Stromal cell of bone marrow (primary cell): ENCODE measurements at places on chromosomes 1 and 21.

DNA sequence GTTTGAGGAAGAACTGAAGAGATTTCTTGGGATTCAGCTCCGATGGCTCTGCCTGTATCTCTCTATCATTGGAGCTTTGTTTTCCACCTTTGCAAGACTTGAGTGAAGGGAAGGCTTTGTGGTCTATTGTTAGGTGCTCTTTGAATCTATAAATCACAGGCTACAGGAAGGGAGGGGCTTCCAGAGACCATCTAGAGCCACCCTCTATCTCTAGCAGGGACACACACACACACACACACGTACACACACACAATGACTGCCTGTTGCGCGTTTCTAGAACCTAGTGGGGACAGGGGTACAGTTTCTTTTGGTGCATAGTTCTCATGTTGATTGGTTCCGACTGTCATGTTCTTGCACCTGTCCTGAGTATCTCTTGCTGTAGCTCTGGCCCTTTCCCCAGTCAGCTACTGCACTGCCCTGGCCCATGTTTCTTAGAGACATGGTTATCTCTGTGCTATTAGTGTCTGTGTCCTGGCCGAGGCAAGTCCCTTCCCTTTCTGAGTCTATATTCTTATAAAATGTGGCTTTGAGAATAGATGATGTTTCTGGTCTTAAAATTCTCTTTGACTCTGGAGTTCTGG, 60.7 kb downstream of the MAN1C1 start:
- no peak for DNase-seq

DNA sequence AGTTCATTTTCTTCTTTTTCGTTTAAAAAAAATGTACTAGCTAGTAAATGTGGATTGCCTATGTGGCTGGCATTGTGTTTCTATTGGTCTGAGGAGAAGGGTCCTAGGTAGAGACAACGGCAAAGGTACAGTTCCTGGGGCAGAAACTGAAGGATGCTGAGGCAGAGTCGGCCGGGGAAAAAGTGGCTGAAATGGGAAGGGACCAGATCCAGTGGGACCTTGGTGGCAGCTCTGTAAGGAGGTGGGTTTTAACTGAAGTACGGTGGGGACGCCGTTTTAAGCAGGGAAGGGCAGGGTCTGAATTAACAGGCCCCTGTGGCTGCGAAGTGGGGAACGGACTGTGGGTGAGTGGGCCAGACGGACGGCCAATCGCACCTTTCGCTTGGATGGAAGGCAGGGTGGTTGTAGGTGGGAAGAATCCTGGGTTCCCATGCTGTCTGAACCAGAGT, 420 bp upstream of the VPS13D start:
- DNase-seq: no peak

- DNase-seq: no peak
Observed at GRCh38 chr1:2215329-2215728, 12.8 kb upstream of the SKI start.

- DNase-seq: no peak
Observed at GRCh38 chr1:24900486-24900849, 29.6 kb downstream of the RUNX3 start.

GRCh38 chr1:7371926-7372325, 399.2 kb upstream of the VAMP3 start:
- no peak for DNase-seq

DNA sequence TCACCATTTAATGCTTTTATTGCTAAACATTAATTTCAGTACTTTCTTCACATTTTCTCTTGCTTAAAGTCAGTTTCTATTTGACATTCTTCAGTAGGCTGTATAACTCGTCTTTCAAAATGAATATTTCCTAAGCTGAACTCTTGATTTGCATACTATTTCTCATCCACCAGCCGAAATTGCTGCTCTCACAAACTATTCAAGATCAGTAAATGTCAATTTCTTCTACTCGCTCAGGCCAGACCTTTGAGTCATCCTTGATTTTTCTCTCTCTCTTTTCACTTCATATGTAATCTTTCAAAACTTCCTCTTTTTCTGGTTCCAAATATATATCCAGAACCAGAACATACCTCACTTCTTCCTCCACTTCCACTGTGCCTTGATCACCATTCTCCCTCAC, 990.0 kb downstream of the KCNT2 start:
- no peak for DNase-seq

- DNase-seq: no peak
Observed at GRCh38 chr1:151502035-151502700, 9.0 kb upstream of the CGN start.

GRCh38 chr1:233289676-233290075, 5.8 kb downstream of the PCNX2 start:
- DNase-seq: no peak

GRCh38 chr1:3469849-3470649, 15.6 kb downstream of the ARHGEF16 start:
- DNase-seq: no peak

GRCh38 chr1:869499-870244, 54.1 kb upstream of the SAMD11 start:
- no peak for DNase-seq

DNA sequence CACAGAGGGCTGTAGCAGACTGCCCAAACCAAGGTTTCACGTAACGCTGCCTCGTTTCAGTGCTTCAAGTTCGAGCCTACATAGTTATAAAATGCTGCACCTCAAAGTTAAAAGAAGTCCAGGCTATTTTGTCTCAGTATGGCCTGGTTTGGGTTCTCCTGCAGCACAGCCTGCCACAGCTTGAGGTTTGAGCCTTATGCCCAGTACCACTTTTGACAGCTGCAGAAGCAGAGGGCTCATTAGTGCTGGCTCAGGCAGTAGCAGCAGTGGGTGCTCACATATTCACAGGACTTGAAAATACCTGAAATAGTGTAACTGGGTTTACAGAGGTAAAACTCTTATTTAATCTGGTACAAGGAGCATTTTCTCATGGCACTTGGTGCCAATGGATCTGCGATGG, 15.3 kb downstream of the SPATA46 start:
- no peak for DNase-seq

DNA sequence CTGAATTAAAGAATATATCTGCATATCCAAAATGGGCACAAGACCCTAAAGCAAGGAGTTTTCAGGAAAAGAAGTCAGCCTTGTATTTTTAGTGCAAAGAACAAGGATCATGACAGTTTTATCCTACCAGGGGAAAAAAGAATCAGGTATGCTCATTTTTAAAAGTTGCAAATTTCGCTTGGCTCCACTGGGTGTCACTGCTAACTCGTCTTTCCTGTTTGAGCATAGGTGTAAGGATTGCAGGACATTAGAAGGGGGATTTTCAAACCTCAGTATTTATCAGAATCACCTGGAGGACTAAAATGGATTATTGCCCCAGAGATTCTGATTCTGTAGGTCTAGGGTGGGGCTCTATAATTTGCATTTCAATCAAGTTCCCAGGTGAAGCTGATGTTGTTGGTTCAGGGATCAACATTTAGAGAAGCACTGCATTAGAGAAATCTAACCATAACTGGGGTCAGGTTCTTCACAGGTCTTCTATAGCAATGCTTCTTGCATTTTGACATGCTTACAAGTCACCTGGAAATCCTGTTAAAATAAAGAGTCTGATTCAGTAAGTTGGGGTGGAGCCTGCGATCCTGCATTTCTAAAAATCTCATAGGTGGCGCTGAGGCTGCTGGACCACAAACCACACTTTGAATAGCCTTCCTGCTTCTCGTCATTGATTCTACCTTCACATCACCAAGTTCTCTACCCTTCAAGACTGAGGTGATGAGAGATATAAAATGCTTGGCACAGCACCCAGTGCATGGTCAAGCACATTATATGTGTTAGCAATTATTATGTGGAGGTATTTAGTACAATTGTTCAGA, 39.6 kb downstream of the NUF2 start:
- DNase-seq: no peak

DNA sequence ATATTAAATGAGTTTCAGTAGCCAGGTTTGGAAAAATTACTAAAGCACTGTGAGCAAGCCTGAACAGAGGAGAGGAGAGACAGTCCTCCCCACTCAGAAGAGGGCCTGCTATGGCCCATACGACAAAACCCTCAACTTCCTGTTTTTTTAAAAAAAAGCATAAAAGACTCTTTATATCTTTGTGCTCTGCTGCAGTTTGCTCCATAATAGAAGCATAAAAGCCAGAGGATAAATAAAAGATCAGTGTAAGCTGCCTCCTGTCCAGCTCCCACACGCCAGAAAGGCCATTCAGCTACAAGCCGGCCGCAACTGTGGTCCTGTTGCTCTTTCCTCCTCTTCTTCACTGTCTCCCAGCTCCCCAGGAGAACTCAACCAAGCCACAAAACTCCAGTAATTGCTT, 37.8 kb downstream of the NID1 start:
- no peak for DNase-seq

DNA sequence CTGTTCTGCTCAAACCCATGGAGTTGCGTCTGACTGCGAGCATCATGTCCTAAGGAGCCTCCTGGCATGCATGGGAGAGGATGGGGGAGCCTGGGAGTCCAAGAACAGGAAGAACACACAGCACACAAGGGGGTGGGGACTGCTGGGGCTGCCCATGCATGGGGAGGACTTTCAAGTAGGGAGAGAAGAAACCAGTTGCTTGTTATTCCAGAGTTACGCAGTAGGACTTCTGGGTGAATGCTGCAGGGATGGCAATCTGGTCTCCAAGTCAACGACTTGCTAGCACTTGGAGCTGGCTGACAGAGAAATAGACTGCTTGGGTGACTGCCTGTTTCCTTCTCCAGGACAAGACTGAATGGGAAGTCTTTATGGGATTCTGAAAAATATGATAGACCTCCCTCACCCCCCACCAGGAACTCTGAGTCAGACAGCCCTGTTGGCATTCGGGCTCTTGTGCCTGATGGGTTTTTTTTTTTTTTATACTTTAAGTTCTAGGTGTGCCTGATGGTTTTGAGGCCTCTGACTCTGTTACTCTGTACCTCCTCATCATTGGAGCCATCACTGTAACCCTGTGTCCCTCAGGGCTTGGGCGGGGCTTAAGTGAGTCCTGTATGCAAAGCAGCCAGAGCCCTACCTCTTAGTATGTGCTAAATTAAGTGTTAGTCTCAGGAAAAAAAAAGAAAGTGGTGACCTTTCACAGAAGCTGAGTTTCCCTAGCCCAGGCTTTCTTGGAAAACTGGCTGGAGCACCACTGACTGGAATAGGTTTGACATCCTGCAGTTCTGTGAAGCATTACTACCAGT, 30.3 kb downstream of the MAP3K21 start:
- no peak for DNase-seq

DNA sequence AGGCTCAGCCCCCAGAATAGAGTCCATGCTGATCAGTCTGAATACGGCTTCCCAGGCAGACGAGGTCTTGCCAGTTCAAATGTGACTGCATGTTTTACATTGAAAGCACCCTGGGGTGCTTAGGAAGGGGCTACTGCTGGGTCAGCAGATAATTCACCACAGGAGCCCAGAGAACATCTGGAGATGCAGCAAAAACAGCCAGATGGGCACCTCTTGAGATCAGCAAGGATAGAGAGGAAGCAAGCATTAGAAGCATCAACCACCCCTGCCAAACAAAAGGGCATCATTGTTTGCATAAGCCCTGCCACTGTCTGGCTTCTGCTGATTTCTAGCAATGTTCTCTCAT, 403.1 kb downstream of the RRAGC start:
- no peak for DNase-seq

GRCh38 chr1:27106561-27107323, 48.2 kb downstream of the SLC9A1 start:
- DNase-seq: no peak

GRCh38 chr1:148263906-148264255, 111.8 kb upstream of the NBPF11 start:
- DNase-seq: no peak

DNA sequence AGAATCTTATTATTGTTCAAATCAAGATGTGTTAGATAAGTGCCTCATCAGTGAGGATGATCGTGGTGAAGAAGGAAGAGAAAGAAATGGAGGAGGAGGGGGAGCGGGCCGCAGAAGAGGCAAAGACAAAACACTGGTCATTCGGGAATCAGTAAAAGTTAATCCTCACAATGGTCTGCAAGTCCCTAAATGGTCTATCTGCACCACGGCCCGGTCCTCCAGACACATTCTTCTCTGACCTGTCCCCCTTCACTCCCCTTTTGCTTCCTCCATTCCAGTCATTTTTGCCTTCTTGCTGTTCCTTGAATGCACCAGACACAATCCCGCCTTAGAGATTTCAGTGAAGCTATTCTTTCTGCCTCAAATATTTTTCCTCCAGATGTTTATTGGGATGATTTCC, 240.1 kb upstream of the ADGRL2 start:
- DNase-seq: no peak

DNA sequence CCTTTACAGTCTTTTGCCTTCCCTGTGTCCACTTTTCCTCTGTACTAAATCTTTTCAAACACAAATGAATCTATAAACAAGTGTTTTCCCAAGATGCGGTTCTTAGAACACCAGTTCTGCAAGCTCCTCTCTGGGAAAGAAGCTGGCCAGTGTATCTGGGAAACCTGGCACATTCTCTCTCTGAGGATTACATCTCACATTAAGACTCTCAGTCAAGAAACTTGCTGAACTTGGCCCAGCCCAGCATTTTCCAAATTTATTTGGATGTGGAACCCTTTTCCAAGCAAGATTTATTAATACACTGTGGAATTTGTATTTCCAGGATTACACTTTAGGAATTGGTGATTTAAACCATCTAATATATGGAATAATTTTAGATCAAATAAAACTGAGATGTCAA, 105.7 kb downstream of the ZNF281 start:
- no peak for DNase-seq

- DNase-seq: no peak
Observed at GRCh38 chr1:70487910-70488665, 77.0 kb downstream of the CTH start.

- DNase-seq: no peak
Observed at GRCh38 chr21:35273333-35273732, 224.2 kb upstream of the RUNX1 start.

- DNase-seq: no peak
Observed at GRCh38 chr1:51551081-51551480, 32.0 kb upstream of the EPS15 start.

DNA sequence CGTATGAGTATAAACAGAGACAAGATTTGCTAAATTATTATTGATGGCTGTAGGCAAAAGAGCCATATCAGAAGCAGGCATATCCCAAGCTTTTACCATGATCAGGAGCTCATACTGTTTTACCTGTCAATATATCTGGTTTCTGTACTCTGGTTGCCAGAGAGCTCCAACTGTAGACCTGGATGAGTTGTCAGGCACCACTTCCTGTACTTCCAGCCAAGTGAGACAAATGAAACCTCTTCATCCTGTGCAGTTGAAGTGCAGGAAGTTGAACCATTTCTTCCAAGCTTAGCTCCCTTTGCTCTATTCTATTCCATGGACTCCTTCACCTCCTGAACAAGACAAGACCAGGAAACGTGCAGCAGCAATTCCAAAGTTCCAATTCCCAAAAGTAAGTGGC, 115.6 kb downstream of the ZNF281 start:
- no peak for DNase-seq

DNA sequence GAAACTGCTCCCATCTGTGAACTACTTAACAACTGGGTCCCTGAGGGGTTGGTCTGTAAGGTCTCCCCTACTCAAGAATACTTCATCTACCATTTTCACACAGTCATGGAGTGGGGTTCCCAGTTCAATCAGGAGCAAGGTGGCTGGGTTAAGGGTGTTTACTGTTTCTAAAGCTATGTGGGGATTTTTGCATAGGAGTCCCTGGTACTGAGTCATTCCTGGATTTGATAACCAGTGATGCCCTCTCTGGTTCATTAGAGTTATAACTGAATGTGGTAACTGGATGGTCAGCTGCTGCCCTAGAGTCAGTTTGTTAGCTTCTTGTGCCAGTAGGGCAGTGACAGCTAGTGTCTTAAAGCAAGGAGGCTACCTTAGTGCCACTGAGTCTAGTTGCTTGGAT, 29.4 kb upstream of the KCNJ15 start:
- DNase-seq: no peak
